ENCODE measurements at places on chromosomes 12 and 14.

DNA sequence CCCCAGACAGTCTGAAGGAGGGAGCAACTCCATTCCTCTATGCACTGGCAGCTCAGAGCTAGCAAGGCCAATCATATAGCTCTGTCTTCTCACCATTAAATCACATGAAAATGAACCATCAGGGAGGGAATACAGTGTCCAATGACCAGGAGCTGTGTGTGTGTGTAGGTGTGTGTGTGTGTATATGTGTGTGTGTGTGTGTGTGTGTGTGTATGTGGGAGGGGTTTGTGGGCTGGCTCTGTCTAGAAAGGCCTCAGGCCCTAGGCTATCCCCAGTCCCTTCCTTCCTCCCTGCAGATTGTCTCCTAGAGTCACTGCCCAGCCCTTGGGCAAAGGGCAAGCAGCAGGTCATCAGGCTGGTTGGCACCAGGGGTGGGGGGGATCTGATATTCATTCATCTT, 5.7 kb upstream of the SUSD6 start:
- no peak for DNase-seq

- DNase-seq = no peak
These were observed 30.8 kb upstream of the PPP2R5C start for GRCh38 chr14:101730626-101731186.

DNA sequence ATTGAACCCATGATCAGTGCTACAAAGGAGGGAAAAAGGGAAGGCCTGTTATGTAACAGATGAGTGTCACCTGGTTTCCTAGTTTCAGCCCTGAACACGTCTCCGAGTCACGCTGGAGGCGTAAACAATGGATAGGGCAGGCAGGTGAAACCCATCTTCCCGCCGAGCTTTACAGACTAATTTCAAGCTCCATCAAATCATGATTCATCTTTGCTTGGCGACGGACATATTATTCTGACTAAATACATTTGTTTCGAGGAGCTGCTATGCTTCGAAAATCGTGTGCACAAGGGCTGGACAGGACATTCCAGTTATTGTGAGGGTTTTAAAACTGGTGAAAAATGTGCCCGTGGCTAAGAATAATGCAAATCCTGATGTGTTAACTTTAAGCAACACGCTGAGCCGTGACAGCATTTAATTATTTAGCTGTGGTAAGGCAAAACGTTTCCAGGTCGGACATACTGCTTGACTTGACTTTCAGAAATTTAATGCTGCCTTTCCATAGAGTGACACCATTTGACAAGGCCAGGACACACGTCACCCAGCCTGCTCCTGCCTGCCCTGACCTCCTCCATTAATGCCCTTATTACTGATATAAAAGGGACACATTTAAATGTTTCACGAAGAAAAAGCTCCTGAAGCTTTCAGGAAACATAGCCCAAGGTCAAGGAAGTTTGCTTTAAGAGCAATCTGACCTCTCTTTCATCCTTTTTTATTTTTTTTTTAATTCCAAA, 1203.5 kb upstream of the TMEM132C start:
- DNase-seq = no peak

GRCh38 chr14:89397569-89398230, 19.3 kb downstream of the FOXN3 start:
- DNase-seq = no peak

- DNase-seq = no peak
These were observed 765 bp downstream of the TMEM120B start for GRCh38 chr12:121713257-121713777.

GRCh38 chr12:57837864-57838562, 8.5 kb downstream of the CTDSP2 start:
- no peak for DNase-seq

- no peak for DNase-seq
These were observed 7.3 kb upstream of the FIGNL2 start for GRCh38 chr12:51855586-51856428.

GRCh38 chr14:90400904-90401561, 4.2 kb downstream of the CALM1 start:
- no peak for DNase-seq

DNA sequence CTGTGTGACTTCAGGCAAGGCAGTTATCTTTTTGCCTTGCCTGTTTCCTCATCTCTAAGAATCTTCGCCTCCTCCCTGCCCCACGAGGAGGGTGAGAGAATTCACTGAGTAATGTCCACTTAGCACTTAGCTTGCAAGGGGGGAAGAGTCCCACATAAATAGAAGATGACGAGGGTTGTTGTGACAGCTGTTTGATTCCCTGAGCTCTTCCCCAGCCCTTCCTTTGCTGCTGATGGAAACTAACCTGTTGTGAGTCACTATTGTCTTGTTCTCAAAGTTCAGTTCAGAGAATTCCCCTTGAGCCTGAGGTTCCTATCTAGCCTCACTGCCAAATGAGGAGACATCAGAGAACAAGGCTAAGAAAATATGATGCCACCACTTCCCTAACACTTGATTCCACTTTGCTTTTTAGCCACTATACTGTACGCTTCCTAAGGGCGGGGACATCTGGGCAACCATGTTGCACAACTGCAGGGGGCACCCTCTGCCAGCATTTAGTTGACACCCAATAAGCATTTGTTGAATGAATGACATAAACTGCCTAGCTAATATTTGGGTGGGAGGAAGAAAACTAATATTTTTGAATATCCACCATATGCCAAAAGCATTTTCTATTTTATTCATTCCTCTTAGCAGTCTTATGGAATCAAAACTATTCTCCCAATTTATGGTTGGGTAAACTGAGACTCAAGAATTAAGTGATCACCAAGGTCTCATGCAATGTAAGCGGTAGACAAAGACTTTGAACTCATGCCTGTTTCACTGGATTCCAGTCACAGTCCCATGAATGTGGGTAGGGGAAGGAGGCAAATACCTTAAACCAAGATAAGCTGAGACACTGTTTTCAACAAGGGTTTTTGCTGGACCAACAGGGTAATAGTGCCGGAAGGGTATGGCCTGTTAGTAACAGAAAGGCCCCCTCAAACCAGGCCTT, 77.6 kb downstream of the ZFP36L1 start:
- DNase-seq = no peak

GRCh38 chr14:89348722-89349121, 68.3 kb downstream of the FOXN3 start:
- no peak for DNase-seq

Data from activated CD8-positive, alpha-beta memory T cell treated with anti-CD3 and anti-CD28 coated beads for 48 hours (primary cell).